Bronchial epithelial cell (primary cell): ENCODE measurements at places on chromosomes 1 and 21. TPM values are rescaled to one million over a fixed set of nuclear protein-coding genes. Genes with fewer than 3 reads are reported as not detected.

DNA sequence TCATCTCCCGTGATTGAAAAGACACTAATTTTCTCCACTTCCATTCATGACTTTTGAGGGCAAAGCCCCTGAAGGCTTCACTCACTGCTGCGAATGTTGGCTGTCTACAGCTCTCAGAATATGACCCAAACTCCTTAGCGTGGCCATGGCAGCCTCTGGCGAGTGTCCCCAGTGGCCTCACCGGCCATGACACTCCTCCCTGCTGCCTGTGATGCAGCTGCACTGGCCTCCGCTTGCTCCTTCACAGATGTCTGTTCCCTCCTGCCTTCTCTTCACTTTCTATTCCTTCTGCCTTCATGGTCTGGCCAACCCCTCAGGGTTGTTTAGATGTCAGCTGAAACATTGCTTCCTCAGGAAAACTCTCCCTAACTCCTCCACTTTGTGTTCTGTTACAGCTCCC, 30.8 kb upstream of the PTPRF start:
- DNase-seq, result no peak

DNA sequence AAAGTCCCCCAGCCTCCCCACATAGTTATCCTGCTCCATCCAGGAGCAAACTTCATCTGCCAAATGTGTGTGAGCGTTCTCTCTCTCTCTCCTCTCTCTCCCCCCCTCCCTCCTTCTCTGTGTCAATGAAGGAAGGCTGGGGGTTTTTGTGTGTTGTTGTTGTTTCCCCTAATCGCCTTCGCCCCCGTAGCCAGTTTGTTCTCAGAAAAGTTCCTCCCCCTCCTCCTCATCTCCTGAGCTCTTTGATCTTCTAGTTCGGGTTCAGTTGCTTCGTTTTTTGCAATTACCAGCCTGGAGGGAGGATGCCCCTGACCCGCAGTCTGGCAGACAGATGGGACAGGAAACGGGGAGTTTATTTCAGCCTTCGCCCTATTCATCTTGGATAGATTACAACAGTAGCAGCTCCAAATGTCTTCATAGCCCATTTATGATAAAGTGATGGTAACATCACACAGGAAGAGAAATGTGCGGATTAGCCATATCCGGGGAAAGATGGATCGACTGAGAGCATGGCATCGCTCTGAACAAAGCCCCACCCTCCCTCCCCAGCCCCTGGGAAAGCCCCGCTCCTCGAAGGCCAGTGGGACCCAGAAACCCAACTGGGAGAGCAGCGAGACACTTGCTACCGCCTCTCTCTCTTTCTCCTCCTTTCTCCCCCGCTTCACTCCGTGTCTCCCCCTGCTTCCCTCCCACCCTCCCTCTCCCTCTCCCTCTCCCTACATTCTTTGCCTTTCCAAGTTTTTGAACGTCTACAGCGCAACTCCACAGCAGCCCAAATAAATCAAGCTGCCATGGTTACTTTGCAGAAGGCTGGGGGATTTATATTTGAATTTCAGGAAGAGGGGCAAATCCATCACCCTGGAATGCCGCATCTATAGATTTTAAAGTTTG, 139.7 kb upstream of the ARHGEF16 start:
- DNase-seq, result no peak

DNA sequence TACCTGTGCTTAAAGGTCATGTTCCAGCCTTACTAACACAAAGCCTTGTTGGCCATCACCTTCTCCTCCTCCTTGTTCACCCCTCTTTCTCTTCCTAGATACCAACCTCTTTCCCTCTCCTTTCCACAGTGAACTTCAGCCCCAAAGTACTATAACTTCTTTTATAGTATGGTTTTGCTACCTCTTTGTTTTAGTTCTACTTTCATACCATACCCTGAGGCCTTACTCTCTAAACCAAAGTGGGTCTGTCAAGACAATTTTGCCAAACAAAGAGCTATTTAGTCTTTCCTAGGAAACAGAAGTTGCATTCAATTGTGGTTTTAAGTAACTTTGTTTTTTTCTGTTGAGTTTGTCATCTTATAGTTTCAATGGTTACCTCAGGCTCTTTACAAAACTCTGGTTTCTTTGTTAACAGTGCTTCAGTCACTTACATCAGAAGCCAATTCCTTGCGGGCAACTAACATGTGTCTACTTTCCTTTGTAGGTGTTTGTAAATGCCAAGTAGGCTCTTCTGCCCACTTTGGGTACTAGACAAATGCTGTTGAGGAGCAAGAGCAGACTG, 623.9 kb upstream of the PKN2 start:
- peak; percentile 58 for DNase-seq

DNA sequence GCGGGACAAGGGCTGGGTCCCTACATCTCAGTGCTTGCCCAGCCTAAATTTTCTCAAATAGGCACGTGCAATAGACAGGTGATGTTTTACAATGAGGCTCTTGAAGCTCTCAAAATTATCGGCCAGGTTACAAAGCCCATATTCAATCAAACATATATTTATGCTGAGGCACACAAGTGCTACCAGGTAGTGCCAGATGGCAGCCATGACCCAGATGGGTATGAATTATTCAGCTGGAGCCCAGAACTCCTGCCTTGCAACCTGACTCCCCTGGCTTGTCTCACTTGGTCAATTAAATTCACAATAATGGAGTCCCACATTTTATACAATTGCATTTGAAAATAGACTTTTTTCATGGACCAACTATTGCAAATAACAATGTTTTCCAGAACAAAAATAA, 12.3 kb upstream of the ADAM30 start:
- DNase-seq, result no peak

DNA sequence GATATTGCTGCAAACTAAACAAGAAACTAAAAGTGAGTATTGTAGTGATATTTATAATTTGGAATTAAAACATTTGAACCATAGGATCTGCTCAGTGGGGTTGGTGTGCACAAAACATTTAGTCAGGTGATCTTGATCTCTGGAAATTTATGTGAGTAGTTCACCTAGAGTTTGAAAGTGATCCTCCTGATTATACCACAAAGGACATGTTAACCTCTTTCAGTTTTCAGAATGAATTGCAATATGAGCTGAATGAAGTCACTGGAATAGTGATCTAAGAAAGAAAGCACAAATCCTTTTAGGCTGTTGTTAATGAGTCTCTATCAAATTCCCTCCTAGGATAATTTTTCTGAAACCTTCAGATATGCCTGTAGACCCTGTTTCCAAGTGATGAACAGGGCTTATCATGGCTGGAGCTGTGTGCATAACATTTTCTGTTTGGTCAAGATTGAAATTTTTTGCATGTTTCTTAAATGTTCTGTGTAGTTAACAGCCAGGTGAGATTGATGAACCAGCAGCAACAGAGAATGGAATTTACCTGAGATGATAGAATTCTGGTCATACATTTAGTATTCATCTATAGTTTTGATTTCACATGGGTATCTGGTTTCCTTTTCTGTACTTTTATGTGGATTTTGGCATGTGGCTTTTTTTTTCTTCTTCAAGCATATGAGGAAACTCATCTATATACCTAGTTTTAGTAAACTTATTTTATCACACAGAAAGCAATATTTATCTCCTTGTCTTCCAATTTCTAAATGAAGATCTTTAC, 25.5 kb downstream of the CDC14A start:
- DNase-seq, result no peak

GRCh38 chr1:203944651-203945404, 83.4 kb downstream of the SNRPE start:
- no peak for DNase-seq

DNA sequence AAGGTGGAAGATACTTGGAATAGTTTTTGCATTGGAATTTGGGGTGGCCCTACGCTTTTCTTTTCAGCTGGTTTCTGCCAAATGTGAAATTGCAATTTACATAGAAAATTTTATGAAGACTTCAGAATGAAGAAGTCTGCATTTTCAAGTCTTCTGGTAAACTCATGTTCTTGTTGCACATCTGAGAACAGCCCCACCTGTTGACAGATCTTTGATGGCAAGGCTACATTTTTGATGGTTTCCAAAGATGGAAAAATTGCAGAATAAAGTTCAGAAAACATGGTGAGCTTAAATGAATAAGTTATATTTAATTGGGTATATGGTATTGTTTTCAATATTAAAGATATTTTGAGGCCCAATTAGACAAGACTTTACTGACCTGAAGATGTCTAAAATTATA, 25.4 kb downstream of the OLFM3 start:
- peak; percentile 2 for DNase-seq

- peak; percentile 56 for DNase-seq
These were observed 11.4 kb downstream of the VWA5B1 start for GRCh38 chr1:20302108-20302471.

- no peak for DNase-seq
These were observed 204.1 kb downstream of the CRB1 start for GRCh38 chr1:197472141-197472540.

DNA sequence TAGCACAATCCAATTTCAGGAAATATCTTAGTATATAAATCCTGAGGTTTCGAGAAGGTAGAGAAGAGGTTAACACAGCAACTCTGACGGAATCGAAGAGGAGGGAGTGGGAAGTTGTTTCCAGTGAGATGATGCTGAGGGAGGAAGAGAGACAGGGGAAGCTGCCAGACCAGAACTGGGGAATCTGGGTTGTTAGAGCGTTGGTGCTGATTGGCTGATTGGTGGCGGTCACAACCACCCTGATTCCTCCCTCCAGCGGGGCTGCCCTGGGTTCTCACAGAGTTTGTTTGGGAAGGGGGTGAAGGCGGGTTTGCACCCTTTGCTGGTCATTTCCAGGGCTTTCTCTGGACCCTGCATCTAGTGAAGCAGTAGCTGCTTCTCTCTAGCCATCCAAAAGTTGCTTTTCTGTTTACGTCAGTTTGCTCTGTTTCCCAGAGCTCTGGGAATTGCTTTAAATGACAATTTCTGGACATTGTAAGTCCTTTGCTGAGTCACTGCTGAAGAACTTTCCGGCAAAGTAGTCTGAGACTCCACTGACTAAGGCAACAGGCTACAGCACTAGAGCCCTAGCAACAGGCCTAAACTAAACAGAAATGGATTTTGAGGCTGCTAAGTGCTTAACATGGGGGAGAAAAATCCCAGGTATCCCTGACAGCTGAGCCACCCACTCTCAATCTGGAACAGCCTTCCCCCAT, 90.1 kb downstream of the TENT5C start:
- DNase-seq, result peak; percentile 26

- DNase-seq, result no peak
These were observed 86.9 kb downstream of the ADAMTS1 start for GRCh38 chr21:26758083-26758880.

DNA sequence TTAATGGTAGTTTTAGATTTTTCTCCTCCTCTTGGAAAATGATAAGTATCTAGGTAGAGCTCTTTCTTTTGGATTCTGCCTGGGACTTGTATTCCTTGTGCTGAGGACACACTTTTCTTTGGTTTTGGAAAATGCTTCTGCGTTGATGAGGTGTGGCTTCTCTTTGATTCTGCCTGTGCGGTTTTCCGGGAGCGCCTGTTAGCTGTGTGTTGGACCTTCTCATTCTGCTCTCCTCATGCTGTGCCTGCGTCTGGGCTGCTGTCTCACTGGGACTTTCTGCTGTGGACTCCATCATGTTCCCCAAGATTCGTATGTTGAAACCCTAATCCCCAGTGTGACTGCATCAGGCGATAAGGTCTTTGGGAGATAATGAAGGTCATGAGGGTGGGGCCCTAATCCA, 21.0 kb downstream of the C1orf174 start:
- DNase-seq, result no peak

GRCh38 chr1:93463960-93464359, 16.0 kb downstream of the FNBP1L start:
- no peak for DNase-seq

GRCh38 chr1:44501047-44501890, 96.2 kb downstream of the RNF220 start:
- no peak for DNase-seq

DNA sequence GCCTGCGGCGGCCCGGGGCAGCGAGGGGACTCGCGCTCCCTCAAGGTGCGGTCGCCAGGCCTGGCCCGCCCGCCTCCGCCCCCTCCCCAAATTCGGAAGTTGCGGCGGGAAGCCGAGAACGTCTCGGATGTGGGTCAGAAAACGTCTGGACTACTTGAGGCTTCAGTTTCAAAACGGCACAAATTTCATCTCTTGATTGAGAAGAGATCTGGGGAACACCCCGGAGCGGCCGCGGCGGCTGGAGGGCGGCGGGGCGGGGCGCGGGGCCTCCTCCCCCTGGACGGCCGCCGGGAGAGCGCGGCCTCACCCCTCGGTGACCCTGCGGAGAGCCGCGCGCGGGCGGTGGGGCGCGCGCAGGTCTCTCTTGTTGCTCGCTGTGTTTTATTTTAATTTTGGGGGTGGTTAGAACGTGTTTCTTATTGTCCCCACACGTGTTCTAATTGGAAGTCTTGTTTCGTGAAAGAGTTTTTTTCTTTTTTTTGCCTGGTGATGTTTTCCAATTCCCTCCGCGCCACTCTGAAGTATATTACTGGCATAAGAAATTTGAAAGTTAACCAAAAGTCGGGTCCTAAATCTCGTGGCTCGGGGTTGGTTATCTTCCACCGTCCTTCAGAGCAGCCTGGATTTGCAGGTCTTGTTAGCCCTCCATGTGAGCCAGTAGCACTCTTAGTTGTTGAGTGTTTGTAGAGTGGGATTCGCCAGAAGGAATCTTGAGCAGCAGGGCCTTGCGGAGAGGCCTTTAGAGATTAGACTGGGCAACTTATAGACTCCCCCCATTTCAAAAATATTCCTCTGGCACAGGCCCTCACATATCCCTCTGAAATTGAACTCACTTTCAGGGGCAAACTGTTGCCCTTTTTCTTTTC, 749 bp downstream of the PCBP3 start:
- no peak for DNase-seq

DNA sequence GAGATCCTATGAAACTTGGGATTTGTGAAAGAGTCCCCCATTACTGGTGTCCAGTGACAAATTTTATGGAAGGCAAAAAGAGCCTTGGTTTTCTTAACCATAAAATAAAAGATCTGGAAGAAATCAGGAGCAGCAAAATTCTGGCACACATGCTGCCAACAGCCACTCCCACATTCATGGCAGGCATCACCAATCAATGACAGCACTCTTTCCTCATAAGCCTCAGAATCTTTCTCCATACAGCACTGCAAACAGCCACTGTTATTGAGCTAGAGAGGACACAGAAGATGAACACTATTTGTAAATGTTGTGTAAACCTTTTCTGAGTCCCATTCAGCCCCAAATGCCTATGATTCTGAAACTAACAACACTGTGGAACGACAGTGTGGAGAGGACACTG, 162.2 kb downstream of the RRAGC start:
- DNase-seq, result no peak

- peak; percentile 82 for DNase-seq
These were observed 272.9 kb upstream of the TMEM51 start for GRCh38 chr1:14880456-14881316.

GRCh38 chr1:29148656-29149491, 25.2 kb upstream of the TMEM200B start:
- no peak for DNase-seq

Gene VSIG8
- total RNA-seq, result not detected in 2 replicates

Gene RNF186
- total RNA-seq, result not detected in 2 replicates

Gene TRIM33
- 16.3 and 22.1 TPM in 2 replicates for total RNA-seq

Gene TFAP2E
- under 0.01 and 0.13 TPM in 2 replicates for total RNA-seq

Gene LIN28A
- total RNA-seq, result not detected in 2 replicates

Gene CBR3
- total RNA-seq, result 0.26 and 0.38 TPM in 2 replicates

Gene ST6GALNAC3
- total RNA-seq, result 0.26 and 1.4 TPM in 2 replicates

Gene SIM2
- 0.26 TPM in 2 replicates for total RNA-seq
